ENCODE measurements at places on chromosomes 2 and 18.

DNA sequence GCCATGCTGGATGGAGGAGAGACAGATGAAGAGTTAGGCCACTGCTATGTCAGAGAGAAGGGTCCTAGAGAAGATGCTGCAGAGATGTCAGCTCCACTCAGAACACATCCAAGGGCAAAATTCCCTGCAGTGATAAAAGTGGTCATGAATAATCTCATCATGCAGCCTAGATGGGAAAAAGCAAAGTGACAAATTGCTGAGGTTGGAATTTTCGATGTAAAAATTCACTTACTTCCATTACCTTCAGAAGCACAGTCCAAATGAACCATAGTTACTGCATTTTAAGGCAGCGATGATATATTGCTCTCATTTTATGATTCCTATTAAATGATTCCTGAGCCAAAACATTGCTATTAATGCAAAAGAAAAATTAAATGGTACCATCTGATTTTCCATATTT lies 16.4 kb downstream of the ANKRD29 start:
- DNase-seq, result no peak

DNA sequence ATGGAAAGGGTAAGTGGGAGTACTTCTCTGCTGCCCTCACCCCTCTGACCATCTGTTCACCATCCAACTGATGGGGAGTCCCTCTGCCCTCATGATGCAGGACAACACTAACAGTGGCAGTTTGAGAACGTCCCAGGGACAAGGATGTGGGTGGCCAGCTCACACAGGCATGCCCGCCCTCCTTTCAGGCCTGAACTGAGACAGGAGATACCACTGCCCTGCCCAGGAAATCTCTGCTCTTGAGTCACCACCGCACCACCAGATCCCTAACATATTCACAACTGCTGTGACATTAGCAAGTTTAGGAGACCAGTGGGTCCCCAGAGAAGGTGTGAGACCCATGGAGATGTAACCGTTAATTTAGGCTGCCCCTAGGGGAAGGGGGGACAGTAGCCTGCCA lies 66.2 kb downstream of the TRAPPC8 start:
- no peak for DNase-seq

DNA sequence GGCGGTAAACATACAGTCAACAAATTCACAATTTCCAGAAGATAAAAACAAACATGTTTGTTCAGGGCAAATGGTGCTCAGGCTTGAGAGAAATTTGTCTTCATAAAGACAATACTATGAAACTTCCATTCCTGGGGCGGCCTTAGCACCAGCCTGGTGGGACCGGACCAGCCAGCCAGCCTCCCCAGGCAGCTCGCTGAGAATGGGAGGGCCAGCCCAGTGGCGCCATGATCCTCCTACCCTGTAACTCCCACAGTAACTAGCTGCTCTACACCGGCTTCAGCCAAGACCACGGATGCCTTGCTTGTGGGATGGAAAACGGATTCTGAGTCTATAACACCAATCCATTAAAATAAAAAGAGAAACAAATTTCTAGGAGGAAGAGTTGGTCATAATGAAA lies 24.2 kb upstream of the FHOD3 start:
- DNase-seq, result no peak

DNA sequence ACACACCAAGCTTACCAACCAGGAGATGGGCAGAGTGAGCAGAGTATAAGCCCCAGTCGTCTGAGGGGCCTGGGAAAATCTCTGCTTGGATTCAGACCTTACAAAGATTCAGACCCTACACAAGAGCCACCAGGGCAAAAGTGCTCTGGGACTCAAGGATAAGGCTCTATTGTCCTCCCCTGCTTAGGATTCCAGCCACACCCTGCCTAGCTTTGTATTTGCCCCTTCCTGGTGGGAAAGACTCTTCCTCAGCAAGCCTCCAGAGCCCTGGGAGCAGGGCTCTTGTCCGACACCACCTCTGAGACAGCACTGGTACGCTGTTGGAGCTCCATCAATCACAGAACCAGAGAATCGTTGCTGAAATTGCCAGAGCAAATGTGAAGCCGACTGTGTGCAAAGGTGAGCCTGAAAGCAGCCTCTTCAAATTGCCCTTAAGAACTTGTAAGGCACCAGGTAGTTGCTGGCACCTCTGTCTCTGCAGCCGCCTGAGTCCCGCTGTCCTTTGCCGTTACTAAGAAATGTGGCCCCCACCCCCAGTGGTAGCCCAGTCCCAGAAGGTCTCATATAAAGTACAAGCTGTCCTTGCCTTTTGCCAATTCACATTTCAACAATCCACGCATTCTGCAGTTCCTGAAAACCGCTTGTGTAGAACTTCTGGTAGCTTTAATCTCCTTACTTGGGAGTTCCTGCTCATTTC lies 148.7 kb downstream of the CTIF start:
- no peak for DNase-seq
